ENCODE measurements at places on chromosomes 7 and 10. TPM values are rescaled to one million over a fixed set of nuclear protein-coding genes. Genes with fewer than 3 reads are reported as not detected.

DNA sequence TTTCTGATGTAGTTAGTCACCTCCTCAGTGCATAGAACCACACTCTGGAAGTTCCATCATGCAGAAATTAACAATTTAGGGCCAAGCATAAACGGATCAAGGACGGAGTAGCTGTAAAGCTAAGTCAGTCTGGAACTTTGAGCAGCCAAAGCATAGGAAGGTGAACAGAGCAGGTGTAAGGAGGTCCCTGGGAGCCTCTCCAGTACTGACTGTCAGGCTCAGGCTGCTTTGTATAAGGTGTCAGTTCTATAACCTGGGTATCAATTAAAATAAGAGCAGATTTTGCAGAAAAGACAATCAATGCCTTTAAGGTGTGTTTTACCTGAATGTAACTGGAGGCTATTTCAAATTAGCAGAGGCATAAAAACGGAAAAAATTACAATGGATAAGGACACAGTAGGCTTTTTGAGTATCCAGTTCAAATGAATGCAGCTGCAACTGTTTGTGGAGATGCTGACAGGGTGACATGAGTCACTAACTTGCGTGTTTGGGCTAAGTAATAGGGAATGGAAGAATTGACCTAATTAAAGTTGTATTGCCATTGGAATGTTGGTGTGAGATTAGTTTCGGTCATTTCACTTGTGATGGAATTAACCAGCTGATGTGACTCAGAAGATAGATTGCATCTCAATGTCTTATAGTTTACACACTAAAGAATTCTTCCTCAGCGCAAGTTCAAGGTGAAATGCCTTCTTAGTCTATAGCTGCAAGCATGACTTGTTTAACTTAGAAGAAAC lies 417.9 kb upstream of the CNTNAP2 start:
- no peak for DNase-seq

The KCNMA1 gene
- total RNA-seq: 76.2 TPM

The FAM171A1 gene
- 60.5 TPM for total RNA-seq

- DNase-seq: no peak
These were observed 17.8 kb upstream of the SLC16A12 start for GRCh38 chr10:89553064-89553734.

The POLD2 gene
- total RNA-seq: 40.5 TPM

The SPDYE9 gene
- not detected for total RNA-seq

DNA sequence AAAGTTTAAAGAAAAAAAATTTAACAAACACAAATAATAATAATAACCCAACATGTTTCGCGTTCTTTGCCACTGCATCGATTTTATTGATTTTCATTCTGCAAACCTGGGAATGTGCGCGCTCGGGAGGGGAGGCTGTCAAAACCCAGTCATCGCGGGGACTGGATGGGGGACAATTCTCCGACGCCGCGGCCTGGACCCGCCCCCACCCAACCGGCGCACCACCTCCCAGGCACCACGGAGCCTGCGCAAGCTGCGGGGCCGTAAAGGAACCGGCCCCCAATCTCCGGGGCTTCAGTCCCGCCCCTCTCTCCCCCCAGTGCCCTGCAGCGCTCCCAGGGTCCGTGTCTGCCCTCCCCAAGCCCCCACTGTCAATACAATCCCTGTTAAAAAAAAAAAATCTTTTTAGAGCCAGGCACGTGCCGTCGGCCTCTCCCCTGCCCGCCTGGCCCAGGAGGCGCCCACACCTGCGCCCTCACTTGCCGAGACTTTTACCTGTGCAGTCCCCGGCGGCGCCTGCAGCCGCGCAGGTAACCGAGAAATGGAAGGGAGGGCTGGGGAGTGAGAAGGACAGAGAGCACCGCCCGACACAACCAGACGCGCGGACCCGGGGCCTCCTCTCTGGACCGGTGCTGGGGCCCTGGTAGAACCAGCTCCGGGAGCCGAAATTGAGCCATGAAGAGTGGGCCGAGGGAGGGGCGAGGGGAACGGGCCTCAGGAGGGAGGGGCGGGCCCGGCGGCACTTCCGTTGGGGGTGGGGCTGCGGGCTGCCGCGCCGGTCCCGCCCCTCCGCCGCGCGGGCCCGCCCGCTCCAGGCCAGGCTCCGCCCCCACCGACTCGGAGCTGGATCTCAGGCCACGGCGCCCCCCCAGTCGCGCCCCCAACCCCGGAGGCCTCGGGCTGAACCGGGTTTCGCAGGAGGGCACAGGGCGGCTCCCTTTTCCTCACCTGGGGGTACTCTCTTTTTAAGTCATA lies 7.6 kb upstream of the ZNF503 start:
- DNase-seq: peak; percentile 84

- DNase-seq: no peak
These were observed 167.3 kb upstream of the MYO3A start for GRCh38 chr10:25766687-25767221.

- no peak for DNase-seq
These were observed 223.2 kb downstream of the ELMO1 start for GRCh38 chr7:37225285-37225969.

The HDAC9 gene
- total RNA-seq: 21.7 TPM

GRCh38 chr7:116588225-116588624 lies 63.4 kb downstream of the CAV1 start:
- DNase-seq: no peak

Measured in left colon (tissue), 2 donors.